Stimulated activated CD4-positive, alpha-beta T cell treated with anti-CD3 and anti-CD28 coated beads, Interleukin-15, amount 100 ng/mL, for 48 hours (primary cell): ENCODE measurements at places on chromosomes 7 and 10.
A peak's percentile ranks its signal among the peaks of the same experiment; 100 is the strongest.

GRCh38 chr7:41403291-41403690 lies 299.6 kb downstream of the INHBA start:
- DNase-seq: no peak

DNA sequence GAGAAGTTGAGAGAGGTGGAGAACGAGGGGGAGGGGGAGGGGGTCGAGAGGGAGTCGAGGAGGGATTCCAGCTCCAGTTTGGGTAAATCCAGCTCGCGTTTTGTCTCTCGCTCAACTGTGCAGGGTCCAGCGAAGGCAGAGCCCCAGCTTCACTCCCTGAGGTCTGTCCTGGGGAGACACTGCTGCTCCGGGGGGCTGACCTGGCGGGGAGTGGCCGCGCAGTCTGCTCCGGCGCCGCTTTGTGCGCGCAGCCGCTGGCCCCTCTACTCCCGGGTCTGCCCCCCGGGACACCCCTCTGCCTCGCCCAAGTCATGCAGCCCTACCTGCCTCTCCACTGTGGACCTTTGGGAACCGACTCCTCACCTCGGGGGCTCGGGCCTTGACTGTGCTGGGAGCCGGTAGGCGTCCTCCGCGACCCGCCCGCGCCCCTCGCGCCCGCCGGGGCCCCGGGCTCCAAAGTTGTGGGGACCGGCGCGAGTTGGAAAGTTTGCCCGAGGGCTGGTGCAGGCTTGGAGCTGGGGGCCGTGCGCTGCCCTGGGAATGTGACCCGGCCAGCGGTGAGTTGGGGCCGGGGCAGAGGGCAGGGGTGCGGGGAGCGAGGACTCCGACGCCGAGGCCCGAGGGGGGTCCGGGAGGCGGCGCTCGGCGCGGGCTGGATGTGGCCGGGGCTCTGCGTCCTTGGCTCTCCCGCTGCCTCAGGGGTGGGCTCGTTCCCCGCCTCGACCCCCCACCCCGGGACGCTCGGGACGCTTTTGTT lies at the start of gene TET1:
Gene TET1, plus strand, starts transcription at position 152 of the 757 bp plus-strand sequence. CDS start 12,002 bp downstream, outside the sequence.
- no peak for DNase-seq

DNA sequence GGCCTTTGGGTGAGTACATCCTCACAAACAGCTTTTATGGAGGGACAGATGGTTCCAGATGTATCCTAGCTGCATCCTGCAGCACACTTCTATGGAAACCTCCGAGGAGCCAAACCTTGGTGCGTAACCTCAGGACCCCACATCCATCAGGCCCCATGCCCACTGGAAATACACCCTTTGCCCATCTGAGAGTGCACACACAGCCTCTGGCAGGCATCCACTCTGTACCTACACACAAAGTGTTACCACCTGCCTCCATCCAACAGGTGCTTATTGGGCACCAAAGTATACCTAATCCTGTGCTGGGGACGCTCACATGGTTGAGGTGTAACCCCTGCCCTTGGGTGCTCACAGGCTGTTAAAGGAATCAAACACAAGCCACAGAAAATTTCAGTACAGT lies 117.9 kb downstream of the ADCY1 start:
- DNase-seq: no peak

DNA sequence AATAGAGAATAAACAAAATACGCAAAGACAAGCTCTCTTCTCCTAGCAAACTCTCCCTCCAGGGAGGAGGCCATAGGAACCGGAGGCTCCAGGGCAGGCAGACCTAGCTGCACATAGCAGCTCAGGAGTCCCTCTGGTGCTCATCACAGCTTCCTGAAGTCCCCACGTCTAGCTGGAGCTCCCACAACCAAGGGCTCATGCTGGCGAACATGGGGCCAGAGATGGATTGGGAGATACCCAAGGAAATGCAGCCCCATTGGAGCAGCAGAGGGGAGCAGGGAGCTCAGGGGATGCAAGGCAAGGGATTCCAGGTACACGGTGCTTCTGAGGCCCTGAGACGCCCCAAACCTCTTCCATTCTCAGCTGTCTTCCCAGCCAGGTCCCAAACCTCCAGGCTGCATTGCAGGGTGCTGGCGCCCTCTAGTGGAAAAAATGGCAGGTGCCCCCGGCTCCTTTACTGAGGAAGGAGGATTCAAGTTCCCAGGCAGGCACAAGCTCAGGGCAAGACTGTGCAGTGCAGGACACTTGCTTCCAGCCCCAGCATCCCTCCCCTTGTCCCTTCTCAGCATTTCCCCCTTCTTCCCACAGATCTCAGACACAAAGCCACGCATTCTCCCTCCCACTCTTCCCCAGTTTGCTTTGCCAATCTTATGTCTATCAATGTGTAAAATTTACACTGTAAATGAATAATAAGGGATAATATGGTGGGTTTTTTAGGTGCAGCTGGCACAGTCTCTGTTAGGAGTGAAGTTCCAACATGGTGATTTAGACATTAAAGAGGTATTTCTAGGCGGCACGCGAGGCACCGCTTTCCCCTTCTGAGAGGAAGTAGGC lies 46.2 kb downstream of the GPAM start:
- DNase-seq: peak; percentile 64

DNA sequence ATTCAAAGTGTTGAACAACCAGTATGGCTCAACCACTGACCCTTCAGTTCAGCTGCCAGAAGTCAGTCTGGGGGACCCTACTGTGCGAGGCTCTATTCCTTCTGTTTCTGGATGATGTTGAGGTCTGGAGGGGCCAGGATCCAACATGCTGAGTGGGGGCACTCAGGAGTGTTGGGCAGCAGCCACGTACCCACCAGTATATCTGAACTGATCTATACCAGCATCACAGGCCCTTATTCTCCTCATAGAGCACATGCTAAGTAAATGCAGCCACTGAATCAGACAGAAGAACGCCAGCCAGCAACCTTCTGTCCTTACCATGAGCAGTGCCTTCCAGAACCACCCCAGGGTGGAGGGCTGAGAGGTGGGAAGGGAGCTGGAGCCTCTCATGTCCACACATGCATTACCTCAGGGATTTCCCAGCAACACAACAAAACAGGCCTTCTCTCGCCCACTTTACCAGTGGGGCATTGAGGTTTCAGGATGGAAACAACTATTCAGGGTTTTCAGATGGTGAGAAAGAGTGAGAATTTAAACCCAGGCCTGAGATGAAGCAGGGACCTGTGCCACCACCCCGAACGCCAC lies 6.8 kb upstream of the MSMB start:
- DNase-seq: no peak

DNA sequence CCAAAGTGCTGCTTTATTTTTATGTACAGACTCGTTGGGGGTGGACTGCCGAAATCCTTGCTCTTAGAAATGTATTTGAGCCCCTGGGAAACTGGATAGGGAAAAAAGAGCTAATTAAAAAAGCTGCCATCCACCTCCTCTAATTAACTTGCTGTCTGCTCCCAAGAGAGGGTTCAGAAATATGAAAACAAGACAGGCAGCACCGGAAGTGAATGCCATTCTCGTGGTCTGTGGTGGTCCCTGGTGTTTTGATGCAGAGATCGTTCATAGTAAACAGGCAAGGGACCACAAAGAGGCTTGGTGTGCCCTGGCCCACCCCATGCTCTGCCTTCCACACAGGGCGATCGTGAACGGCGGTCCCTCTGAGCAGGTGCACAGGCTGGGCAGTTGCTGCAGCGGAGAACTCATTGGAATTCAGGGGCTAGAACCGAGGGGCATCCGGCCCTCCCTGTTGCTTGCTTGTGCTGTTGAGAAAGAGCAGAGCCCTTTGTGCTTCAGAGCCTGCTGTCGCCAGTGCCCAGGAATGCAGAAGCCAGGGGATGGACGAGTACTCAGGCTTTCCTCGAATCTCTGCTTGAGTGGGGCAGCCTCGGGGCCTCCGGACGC lies 79.1 kb upstream of the BTBD16 start:
- no peak for DNase-seq

DNA sequence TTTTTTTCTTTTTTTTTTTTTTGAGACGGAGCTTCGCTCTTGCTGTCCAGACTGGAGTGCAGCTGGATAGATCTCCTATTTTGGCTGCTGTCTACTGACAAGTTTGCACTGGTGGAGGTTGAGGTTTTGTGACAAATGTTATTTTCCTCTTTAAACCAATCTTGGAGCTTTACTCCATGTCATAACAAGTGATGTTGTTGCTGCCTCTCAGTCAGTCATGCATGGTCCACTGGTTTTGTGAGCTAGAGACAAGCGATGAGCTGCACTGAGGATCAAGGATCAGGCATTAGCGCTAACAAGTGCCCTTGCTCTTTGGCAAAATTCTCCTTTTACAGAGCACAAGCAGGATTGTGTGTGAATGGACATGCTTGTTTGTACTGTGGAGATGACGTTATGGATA lies 805 bp upstream of the WDFY4 start:
- no peak for DNase-seq

GRCh38 chr10:76640806-76641205 lies 996.8 kb downstream of the KCNMA1 start:
- no peak for DNase-seq

GRCh38 chr10:21728618-21729017 lies 194.6 kb downstream of the MLLT10 start:
- DNase-seq: no peak
